ENCODE measurements at places on chromosomes 11 and 22.
A peak's percentile ranks its signal among the peaks of the same experiment; 100 is the strongest.

GRCh38 chr22:33842006-33842354 is 78.3 kb downstream of the LARGE1 start:
- no peak for DNase-seq

GRCh38 chr11:111736621-111737443 is 29.4 kb downstream of the PPP2R1B start:
- DNase-seq, result no peak

DNA sequence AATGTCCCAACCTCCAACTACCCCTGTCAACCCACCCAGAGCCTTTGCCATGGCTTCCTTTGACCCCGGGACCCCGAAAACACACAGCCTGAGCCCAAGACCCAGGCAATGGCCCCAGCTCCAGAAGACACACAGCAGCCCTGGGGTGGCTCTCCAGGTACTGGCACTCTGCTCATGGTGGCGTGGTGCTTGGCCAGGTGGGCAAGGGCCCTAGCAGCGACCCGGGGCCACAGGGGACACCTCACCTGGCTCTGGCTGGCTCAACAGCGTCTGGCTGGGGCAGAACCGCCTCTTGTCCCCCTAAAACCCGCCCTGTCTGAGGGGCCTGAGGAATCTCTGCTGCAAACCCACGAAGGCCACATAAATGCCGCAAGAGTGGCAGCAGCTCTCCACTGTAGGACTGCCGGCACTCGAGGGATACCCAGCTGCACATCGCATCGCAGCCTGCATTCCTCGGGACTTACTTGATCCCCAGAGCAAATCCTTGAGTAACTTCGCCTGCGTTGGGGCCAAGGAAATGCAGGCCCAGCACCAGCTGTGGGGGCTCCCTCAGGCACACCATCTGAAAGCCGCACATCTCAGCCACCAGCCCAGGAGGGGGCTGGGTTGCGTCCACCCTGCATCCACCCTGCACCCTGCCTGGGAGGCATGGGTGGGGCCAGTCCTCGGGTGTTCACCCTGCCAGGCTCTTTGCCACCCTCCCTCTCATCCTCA is 23.1 kb upstream of the GNB1L start:
- DNase-seq, result no peak

DNA sequence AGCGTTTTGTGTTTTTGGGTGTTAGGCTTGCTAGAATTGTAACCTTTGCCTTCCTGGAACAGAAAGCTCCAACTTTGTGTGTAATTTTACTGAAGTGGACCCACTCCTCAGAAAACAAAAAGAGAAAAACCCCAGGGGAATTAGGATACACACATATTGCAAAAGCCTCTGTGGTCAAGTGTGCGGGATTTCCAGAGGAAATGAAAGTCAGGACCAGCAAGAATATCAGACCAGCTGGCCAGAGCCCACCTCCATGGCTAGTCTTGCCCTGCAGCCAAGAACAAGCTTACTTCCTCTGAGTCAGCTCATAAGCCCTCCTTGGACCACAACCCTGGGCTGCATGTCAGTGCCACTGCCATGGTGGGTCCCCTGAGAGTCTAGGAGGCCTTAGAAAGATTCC is 37.0 kb upstream of the FTH1 start:
- DNase-seq, result no peak

- no peak for DNase-seq
Measured at GRCh38 chr11:128021349-128022006, 565.9 kb downstream of the ETS1 start.

DNA sequence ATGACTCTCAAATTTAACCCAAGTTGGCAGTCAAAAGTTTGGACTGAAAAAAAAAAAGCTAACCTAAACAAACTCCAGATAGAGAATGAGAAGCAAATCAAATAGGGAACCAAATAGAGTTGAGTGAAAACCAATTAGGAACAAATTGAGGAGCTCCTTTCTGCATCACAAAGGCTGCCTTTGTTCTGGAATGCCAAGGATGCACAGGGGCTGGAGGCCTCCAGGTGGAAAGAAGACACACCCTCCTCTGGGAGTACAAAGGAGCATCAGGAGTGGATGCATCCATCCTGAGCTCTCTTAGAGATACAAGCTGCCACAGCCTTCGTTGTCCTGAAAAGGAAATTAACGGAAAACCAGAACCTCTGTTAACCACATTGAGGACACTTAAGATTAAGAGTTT is 73.3 kb downstream of the MRGPRX1 start:
- no peak for DNase-seq

DNA sequence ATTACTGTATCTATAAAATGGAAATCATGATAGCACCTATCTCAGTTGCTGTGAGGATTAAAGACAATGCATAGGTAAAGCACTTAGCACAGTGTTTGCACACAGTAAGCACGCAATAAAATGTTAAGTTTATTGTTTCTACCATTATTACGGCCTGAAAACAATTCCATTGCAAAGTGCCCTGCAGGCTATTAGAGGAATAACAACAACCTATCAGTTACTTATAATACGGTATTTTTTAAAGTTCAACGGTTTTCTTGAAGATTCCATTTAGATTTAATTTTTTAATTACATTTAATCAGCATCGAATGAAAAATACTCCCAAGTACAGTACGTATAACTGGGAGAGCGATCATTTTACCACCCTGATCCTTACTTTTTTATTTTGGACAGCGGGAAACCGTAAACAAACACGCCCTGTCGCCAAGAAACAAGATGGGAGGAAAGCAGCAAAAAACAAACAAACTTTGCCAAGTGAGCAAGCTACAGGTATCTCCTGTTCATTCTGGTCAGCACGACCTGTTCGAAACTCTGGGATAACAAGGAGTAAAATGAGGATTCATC is 893 bp downstream of the SLC36A4 start:
- no peak for DNase-seq

- no peak for DNase-seq
Measured at GRCh38 chr11:16958833-16959232, 55.4 kb downstream of the PLEKHA7 start.

DNA sequence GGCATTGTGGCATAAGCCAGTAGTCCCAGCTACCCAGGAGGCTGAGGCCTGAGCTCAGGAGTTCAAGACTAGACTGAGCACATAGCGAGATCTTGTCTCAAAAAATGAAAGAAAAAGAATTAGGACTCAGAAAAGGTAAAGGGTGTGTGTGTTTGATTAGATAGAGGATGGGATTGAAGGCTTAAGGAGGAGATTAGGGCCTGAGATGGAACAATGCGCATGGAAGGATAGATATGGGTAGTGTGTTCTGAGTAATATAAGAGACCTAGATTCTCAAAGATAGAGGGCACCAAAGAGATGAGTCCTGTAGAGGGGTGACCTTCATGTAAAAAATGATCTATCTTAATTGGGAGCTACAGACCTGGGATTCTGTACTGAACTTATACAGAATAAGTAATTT is 17.3 kb upstream of the RAB30 start:
- DNase-seq, result no peak

DNA sequence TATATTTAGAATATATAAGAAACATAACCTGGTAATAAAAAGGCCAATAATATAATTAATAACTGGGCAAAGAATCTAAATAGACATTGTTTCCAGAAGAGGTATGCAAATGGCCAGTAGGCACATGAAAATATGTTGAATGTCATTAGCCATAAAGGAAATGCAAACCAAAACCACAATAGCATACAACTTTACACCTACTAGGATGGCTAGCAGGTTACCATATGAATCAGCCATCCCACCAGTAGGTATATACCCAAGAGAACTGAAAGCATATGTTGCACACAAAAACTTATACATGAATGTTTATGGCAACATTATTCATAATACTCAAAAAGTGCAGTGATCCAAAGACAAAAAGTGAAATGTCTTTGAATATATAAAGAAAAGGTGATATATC is 2.7 kb upstream of the OR2D2 start:
- no peak for DNase-seq

GRCh38 chr22:35582861-35583670 is 34.1 kb downstream of the MB start:
- DNase-seq, result peak; percentile 22

GRCh38 chr22:18987765-18988164 is 51.7 kb upstream of the PRODH start:
- no peak for DNase-seq

DNA sequence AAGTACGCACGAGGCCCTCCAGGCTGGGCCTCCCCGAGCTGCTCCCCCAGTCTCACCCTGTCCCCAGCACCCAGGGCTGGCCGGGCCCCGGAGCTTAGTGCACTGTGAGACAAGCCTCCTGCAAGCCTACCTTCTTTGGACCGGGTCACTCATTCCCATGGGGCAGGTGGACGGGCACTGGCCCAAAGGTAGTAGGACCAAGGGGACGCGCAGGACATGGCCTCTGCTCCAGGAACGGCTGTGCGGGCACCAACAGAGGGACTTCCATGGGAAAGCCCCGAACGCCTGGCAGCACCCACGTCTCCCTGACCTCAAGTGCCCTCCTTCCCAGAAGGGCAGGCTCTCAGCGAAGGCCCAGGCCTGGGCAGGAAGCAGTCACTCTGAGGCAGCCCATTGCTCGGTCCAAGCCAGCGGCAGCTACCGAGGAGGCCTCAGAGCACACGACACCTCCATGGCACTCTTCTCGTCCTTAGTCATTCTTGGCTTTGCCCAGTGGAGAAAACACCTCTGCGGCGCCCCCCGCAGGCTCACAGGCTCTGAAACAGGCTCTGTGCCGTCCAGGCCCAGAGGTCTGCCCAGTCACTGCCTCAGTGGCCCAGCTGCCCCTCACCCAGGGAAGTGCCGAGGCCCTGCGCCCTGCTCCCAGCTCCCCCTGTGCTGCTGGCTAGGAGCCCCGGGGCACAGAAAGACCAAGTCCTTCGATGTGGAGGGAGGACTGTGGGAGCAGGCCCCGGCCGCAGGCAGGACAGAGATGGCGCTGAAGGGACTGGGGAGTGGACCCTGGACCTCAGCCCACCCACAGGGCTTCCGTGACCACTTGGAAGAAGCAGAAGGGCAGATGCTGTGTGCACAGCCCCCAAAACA is 3.8 kb downstream of the MOB2 start:
- no peak for DNase-seq

DNA sequence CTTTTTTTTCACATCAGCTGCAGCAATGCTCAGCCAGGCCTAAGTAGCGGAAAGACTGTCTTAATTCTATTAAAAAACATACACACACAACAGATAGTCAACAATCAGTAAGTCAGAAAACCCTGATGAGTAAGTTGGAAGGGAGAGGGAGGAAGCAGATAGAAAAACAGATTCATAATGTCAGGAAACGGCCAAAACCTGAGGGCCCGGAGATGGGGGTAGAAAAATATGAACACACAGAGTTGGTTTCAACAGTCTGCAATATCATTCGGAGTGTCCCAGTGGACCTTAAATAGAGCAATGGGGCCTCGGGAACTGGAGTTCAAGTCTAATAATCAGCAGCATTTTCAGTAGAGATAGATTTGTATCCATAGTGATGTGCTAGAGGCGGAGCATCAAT is 14.8 kb downstream of the LRRC55 start:
- no peak for DNase-seq

DNA sequence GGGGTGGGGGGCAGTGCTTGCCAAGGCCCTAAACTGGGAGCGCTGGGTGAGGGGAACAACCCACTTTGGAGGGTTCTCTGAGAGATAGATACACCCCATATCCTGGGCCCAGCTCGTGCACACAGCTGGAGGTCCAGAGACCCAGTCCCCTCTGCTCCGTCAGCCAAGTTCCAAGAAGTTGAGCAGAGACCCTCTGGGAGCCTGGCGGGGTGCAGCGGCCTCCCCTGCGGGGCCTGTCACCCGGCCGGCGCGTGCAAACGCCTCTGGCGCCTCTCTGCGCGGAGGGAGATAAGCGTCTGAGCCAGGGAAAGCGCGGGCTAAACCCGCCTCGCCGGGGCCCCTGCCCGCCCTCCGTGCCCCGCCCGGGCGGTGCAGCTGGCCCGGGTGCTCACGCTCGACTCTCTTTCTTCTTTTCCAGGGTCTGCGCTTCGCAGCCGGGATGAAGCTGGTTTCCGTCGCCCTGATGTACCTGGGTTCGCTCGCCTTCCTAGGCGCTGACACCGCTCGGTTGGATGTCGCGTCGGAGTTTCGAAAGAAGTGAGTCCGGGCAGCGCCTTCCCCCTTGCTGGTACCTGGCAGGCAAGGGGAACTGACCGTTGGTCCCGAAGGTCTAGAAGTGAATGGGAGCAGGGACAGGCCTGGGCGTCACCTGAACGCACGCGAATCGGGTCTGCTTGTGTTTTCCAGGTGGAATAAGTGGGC is 540 bp downstream of the ADM start:
- DNase-seq, result no peak

GRCh38 chr11:19868281-19868821 is 155.7 kb downstream of the NAV2 start:
- DNase-seq, result no peak

DNA sequence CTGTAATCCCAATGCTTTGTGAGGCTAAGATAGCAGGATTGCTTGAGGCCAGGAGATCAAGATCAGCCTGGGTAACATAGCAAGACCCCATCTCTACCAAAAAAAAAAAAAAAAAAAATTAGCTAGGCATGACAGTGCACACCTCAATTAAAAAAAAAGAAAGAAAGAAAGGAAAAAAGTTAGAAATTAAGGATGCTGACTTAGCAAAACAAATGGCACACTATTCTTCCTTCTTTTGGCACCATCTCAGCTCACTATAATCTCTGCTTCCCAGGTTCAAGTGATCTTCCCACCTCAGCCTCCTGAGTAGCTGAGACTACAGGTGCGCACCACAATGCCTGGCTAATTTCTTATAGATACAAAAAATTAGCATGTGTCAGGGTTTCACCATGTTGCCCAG is 33.9 kb downstream of the PC start:
- no peak for DNase-seq

DNA sequence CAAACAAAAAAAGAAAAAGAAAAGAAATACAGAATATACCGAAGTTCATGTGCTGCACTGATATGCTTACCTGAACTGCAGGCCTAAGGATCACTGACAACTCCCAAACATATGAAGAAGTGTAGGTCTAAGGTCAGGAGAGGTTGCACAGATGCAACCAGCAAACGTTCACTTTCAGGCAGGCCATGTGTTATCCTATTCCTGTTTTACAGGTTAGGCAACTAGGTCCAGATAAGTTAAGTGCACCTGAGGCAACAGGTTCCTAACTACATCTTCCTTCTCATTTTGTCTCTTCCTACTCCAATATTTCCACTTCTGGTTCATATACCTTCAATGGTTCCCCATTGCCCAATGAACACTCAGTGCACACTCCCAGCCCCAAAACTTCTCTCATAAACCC is 15.1 kb downstream of the PI4KA start:
- no peak for DNase-seq

DNA sequence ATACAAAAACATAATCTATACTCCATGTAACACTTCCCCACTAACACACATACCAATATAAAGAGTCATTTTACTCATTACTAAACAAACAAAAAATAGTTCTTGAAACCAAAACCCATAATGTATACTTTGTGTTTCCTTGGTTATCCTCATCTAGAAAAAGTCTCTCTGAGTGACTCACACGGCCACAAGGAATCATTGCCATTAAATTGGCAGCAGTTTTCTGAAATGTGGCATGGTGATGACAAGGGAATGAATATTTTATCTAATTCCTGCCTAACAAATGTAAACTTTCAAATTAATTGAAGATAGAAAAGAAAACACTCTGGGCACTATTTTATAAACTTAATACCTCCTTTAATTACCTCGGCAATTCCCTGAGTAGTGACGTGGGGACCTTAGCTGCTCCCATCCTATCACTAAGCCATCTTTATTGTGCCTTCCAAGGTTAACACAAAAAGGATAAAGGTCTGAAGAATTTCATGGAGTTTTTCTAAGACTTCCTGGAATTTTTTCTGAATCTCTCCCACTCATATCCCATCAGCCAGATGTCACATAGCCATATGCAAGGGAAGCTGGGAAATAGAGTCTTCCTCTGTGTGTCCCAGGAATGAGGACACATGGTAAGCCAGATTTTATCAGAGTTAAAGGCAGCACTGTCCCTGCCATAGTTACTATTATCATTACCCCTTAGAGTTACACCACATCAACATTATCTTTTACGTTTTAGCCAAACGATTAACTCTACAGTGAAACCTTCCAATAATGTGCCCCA is 857.2 kb upstream of the TENM4 start:
- no peak for DNase-seq
